ENCODE measurements at places on chromosomes 4 and X.
A peak's percentile ranks its signal among the peaks of the same experiment; 100 is the strongest.

DNA sequence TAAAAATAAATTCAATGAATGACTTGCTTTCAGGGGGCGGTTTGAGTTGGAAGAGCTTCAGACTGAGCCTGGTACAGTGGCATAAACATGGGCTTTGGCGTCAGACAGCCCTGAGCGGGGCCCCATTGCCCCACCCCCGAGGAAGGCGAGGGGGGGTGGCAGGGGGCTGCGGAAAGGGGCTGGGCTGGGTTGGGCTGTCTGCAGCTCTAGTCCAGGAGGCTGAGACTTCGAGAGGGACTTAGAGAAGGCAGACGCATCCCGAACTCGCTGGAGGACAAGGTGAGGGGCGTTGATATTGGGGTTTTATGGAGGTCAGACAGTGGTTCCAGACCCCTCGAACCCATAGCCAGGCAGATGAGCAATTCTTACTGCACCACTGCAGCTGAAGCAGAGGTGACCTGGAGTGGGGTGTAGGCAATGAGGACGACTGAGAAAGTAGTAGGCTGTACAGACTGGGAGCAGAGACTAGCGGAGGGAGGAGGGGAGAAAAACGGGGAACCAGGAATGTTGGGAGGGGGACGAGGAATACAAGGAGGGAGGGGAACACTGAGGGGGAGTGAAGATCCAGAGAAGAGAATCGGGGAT is at the start of gene MAGED2:
MAGED2 (plus strand) TSS at position 222 of the 585 bp plus-strand sequence. CDS start 1,587 bp downstream, outside the sequence.
- peak within 1 kb of the TSS; percentile 79 for H3K27ac ChIP-seq
- peaks cover 4% of the 10 kb centered on the region for H3K4me1 ChIP-seq
- H3K4me3 ChIP-seq: peak within 1 kb of the TSS; percentile 87
- H3K36me3 ChIP-seq: peaks cover 24% of the 10 kb centered on the region
- H3K27me3 ChIP-seq: no peaks in the 10 kb centered on the region
- no peak for DNase-seq

DNA sequence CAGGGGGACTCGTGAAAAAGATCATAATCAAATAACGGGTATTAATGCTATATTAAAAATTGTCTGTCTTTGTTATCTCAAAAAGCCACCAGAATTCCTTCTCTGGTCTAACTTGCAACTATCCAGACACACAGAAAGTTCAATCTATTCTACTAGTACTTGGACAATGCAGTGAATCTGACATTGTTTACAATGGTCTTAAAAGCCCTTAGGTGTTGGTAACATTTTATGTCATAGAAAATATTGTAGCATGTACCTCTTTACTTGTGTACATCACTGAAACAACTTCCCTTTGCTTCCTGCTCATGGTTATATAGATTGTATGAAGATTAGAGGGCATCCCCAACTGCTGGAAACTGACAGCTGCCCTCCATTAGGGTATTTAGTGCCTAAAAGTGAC is 71.1 kb upstream of the PPP3CA start:
- no peak overlapping the region for H3K4me3 ChIP-seq
- H3K27ac ChIP-seq: no peak overlapping the region
- no peak for DNase-seq
- H3K27me3 ChIP-seq: no peaks in the 10 kb centered on the region
- H3K4me1 ChIP-seq: peaks cover 4% of the 10 kb centered on the region
- H3K36me3 ChIP-seq: no peaks in the 10 kb centered on the region

DNA sequence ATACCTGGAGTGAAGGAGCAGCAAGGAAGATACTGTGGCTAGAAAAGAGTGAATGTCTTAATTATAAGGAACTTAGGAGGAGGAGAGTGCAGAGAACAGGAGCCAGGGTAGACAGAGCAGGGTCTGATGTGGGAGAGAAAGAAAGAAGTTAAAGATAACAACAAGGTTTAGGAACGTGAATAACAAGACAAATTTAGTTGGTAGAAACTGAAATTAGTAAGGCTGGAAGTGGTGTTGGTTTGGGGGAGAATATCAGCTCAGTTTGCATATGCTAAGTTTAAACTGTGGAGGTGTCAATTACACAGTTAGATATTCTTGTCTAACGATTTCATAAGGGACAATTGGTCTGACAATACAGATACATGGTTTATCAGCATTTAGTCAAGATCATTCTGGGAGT is 1123.7 kb upstream of the PABPC4L start:
- H3K27me3 ChIP-seq: no peaks in the 10 kb centered on the region
- no peak for DNase-seq
- no peak overlapping the region for H3K4me3 ChIP-seq
- no peaks in the 10 kb centered on the region for H3K4me1 ChIP-seq
- H3K27ac ChIP-seq: no peak overlapping the region

GRCh38 chr4:85793233-85793585 is 318.3 kb downstream of the ARHGAP24 start:
- H3K36me3 ChIP-seq: no peaks in the 10 kb centered on the region
- peak overlapping the region; percentile 6 for H3K4me3 ChIP-seq
- DNase-seq: no peak
- peaks cover 54% of the 10 kb centered on the region for H3K4me1 ChIP-seq
- peak overlapping the region; percentile 29 for H3K27ac ChIP-seq

- H3K4me1 ChIP-seq: no peaks in the 10 kb centered on the region
- H3K27me3 ChIP-seq: no peaks in the 10 kb centered on the region
- DNase-seq: no peak
- H3K36me3 ChIP-seq: no peaks in the 10 kb centered on the region
- no peak overlapping the region for H3K4me3 ChIP-seq
- H3K27ac ChIP-seq: no peak overlapping the region
Measured at GRCh38 chrX:15546745-15547144, 46.1 kb downstream of the BMX start.

DNA sequence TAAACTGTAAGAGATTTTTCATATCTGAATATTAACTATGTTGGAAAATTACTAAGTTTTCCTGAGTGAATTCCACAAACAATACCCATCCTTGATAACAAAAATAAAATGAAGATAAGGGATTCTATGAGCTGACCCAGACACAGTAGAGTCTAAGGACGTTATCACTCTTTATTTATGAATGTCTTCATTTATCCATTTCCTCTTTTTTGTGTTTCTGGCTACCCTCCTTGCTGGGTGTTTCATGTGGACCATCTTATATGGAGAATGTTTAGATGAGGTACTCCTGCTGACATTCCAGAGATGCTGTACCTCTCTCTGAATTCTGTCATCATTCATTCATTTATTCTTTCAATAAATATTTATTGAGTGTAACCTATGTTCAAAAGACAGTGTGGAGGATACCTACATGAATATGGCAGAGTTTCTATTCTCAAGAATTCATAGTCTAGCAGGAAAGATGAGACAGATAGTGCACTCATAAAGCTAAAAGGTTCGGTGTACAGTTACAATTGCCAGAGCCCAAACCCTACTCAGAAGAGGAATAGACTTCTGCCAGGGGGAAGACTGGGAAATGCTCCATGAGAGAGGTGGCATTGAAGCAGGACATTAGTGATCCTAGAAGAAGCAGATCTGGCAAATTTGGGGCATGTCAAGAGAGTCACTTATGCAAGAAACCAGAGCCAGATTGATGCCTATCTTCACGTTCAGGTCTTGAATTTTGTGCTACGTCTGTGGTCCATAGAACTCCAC is 195.8 kb downstream of the MAML3 start:
- DNase-seq: no peak
- H3K36me3 ChIP-seq: no peaks in the 10 kb centered on the region
- no peak overlapping the region for H3K4me3 ChIP-seq

- H3K4me1 ChIP-seq: no peaks in the 10 kb centered on the region
Measured at GRCh38 chr4:132227151-132227856, 921.8 kb upstream of the PCDH10 start.

DNA sequence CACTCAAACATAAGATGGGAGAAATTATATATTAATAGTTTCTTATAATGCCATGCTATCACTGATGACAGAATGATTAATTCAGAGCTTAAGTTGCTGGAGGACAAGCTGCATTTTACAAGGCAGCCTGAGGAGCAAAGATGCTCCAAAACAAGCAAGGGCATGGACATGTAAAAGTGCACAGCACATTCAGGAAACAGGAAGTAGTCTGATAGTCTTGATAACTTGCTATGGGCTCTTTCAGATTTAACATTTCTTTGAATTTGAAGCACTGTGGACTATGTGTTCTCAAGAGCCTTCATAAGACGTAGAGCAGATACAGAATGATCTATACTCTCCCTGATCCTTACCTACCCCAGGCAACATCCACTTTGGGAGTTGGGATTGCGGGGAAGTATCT is 50.0 kb downstream of the AMMECR1 start:
- no peaks in the 10 kb centered on the region for H3K27me3 ChIP-seq
- no peaks in the 10 kb centered on the region for H3K4me1 ChIP-seq
- no peak for DNase-seq
- H3K4me3 ChIP-seq: no peak overlapping the region

GRCh38 chr4:94461506-94461905 is 9.8 kb downstream of the PDLIM5 start:
- H3K27ac ChIP-seq: peak overlapping the region; percentile 32
- no peaks in the 10 kb centered on the region for H3K27me3 ChIP-seq
- peaks cover 52% of the 10 kb centered on the region for H3K4me1 ChIP-seq
- DNase-seq: no peak
- H3K4me3 ChIP-seq: peak overlapping the region; percentile 13

DNA sequence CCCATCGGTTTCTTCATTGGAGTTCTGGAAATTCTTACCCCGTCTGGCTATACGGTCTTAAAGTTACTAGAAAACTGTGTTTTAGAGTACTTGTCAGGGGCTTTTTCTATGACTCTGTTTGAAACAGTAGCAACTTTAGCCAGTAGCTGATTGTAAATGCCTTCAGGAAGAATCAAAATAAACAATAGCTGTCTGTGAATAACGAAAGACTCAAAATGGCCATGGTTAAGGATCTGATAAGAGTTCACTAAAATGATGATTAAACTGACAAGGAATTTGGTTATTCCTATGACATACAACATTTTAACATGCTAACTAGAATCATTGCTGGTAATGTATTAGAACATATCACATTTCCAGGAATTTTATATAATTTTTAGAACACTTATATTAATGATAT is 191.0 kb downstream of the EVC2 start:
- H3K4me1 ChIP-seq: no peaks in the 10 kb centered on the region
- H3K27me3 ChIP-seq: no peaks in the 10 kb centered on the region
- no peak overlapping the region for H3K4me3 ChIP-seq
- H3K36me3 ChIP-seq: no peaks in the 10 kb centered on the region

- no peaks in the 10 kb centered on the region for H3K36me3 ChIP-seq
- no peak for DNase-seq
- H3K4me1 ChIP-seq: peaks cover 23% of the 10 kb centered on the region
- peak overlapping the region; percentile 78 for H3K27ac ChIP-seq
Measured at GRCh38 chrX:2498781-2499302, 1.9 kb downstream of the DHRSX start.

GRCh38 chrX:110414273-110414672 is 55.6 kb downstream of the RTL9 start:
- peak overlapping the region; percentile 53 for H3K27ac ChIP-seq
- no peaks in the 10 kb centered on the region for H3K27me3 ChIP-seq
- no peak for DNase-seq
- H3K4me3 ChIP-seq: no peak overlapping the region
- no peaks in the 10 kb centered on the region for H3K36me3 ChIP-seq
- peaks cover 4% of the 10 kb centered on the region for H3K4me1 ChIP-seq

DNA sequence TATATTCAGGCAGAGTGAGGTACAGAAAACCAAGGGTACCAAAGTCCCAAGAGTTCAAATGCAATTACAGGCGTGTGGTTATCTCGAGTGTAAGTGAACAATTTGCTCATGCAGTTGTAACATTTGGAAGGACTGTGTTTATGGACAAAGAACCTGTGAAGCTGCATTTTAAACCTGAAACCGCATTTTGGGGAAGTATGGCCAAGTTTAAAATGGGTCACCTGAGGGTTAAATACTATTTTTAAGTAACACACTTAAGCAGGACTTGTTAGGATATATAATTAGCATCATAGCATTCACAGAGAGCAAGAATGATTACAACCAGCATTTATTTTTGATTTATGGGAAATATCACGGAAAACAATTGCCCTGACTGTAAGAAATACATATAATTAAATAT is 79.1 kb upstream of the LCORL start:
- no peak overlapping the region for H3K4me3 ChIP-seq
- H3K4me1 ChIP-seq: no peaks in the 10 kb centered on the region
- no peaks in the 10 kb centered on the region for H3K27me3 ChIP-seq
- no peak overlapping the region for H3K27ac ChIP-seq
- DNase-seq: no peak

GRCh38 chrX:46912603-46913491 is 626 bp downstream of the JADE3 start:
- no peak for DNase-seq
- no peaks in the 10 kb centered on the region for H3K27me3 ChIP-seq
- H3K4me1 ChIP-seq: no peaks in the 10 kb centered on the region
- H3K27ac ChIP-seq: no peak overlapping the region
- no peaks in the 10 kb centered on the region for H3K36me3 ChIP-seq

Measured in thoracic aorta (tissue), 2 donors.